ENCODE measurements at places on chromosomes 5 and 9.

GRCh38 chr9:136729144-136729543 lies 13.6 kb downstream of the LCN10 start:
- no peak for DNase-seq

DNA sequence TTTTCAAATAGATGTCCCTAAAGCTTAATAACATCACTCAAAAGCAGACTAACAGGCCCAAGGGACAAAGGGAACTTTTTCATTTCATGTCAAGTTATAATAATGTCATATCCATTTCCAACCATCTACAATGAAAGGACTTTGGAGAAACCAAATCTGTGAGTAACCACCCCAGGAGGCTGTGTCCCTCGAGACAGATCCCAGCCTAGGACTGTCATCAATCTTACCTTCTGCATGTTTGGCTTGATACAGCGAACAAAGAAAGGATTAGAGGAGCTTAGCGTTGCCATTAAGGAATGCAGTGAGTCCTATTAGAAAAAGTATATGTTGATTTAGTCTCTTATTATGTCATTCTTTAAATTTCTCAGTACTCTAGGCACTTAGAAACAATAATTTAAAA lies 137.8 kb upstream of the RETREG1 start:
- no peak for DNase-seq

GRCh38 chr5:133149345-133149744 lies 97.5 kb downstream of the HSPA4 start:
- no peak for DNase-seq

DNA sequence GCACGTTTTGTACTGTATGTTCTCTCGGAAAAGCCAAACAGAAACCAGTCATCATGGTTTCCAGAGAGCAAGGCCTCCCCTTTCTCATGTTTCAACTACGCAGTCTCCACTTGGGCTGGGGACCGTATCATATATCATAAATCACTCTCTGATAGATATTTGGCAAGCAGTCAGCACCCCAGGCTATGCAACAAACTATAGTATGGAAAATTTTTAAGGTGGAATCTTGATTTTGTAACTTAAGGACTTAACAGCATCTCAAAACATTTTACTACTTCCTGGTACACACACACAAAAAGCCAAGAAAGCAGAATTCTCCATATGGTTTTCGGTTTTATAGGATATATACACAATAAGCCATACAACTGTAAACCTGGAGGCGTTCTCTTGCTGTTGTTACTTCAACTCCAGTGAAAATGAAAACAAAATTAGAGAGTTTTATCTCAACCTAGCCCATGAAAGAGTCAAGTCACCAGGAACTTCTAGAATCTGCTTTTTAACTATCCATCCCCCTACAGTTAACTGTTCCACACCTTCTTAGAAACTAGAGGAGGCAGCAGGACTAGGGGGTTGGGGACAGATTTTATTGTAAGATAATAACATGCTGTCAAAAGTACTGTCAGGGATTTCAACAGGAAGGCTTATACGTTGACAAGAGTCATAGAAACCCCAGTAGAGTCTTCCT lies 283.4 kb downstream of the NFIB start:
- DNase-seq: no peak

GRCh38 chr9:134276453-134277245 lies 49.6 kb upstream of the RXRA start:
- no peak for DNase-seq
